Right hindlimb (tissue), 1 donor: ENCODE measurements at places on chromosomes 5 and 9.

DNA sequence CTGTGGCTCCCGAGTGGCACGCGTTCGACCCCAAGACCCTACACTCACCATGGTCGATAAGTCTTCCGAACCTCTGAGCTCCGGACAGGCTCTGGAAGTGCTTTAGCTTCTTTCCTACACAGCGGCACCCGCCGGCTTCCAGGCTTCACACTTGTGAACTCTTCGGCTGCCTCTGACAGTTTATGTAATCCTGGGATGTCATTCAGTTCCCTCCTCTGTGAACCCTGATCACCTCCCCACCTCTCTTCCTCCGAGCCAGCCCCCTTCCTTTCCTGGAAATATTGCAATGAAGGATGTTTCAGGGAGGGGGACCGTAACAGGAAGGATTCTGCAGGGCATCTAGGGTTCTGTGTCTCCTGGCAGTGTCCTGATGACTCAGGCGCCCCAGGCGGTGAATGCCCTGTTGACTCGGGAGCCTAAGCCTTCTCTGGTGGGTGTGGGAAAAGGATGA lies at the start of gene CD14:
CD14 (minus strand) TSS at position 155 of the 451 bp plus-strand sequence; CDS start at position 51, 104 bp downstream.
- DNase-seq, result peak; percentile 40

GRCh38 chr5:180555168-180555921 lies 36.0 kb downstream of the SCGB3A1 start:
- no peak for DNase-seq

- peak; percentile 28 for DNase-seq
Observed at GRCh38 chr5:107248066-107248695, 422.6 kb downstream of the EFNA5 start.

DNA sequence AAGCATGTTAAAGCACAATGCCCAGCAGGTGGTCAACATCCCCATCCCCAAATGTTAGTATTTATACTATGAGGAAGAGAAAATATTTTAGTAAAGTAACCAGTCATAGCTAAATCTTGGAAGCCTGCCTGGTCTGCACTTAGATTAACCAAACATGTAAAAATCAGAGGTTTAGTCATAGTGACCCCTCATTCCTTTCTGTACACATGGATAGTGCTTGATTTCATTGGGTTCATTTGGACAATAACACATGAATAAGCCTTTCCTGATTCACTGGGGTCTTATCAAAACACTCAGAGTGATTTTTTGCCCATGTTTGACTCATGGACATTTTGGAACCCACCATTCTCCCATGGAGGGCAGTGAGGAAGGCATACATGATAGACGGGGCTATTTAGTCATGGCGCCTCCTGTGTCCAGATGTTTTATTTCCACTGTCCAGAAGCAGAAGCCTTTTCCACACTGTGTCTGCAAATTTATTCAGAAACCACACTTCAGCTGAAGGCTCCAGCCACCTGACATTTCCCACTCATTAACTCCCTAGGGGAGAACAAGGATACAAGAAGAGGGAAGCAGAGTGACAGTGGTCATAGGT lies 32.5 kb downstream of the OR1J1 start:
- DNase-seq, result no peak

GRCh38 chr9:117302487-117302886 lies 112.4 kb downstream of the ASTN2 start:
- DNase-seq, result no peak

DNA sequence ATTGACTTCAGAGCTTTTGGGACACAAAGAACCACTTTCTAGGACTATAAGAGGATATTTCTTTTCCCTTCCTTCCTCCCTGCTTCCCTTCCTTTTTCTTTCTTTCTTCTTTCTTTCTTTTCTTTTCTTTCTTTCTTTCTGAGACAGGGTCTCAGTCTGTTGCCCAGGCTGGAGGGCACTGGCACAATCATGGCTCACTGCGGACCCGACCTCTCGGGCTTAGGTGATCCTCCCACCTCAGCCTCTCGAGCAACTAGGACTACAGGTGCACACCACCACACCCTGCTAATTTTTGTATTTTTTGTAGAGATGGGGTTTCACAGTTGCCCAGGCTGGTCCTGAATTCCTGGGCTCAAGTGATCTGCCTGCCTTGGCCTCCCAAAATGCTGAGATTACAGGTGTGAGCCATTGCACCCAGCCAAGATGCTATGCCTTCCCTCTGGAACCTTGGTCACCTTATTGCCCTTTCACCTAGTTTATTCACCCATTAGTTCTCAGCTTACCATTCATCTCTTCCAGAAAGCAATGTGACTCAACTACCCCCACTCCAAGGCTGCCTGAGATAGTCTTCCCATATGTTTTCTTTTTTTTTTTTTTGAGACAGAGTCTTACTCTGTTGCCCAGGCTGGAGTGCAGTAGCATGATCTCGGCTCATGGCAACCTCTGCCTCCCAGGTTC lies 10.1 kb downstream of the PLIN2 start:
- no peak for DNase-seq

GRCh38 chr5:168471785-168472184 lies 14.5 kb upstream of the RARS1 start:
- DNase-seq, result no peak
